Epithelial cell of proximal tubule (primary cell): ENCODE measurements at places on chromosomes 1 and 21.

DNA sequence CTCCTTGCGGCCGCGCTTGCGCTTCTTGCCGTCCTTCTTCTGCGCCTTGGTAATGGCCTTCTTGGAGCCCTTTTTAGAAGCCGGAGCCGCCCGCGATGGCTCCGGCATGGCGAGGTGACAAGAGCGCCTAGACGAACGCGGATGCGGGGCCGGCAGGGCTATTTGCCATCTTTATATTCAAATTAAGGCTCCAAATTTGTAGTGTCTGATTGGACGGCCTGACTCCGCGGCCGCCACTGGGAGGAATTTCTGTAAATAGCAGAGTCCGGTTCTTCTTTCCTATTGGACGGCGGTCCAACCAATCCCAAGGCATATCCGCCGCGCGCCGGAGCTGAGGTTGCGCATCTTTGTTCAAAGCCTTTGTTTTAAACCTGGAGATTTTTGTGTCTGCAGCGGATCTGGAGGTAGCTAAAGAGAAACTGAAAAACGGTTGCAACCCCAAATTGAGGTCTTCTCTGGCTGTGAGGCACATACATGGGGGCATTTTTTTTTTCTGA is 22.6 kb upstream of the RNF187 start:
- DNase-seq, result no peak

GRCh38 chr1:151867765-151868411 is 14.4 kb upstream of the THEM5 start:
- no peak for DNase-seq

- no peak for DNase-seq
These were observed 61.2 kb downstream of the MPZL1 start for GRCh38 chr1:167782946-167783345.

DNA sequence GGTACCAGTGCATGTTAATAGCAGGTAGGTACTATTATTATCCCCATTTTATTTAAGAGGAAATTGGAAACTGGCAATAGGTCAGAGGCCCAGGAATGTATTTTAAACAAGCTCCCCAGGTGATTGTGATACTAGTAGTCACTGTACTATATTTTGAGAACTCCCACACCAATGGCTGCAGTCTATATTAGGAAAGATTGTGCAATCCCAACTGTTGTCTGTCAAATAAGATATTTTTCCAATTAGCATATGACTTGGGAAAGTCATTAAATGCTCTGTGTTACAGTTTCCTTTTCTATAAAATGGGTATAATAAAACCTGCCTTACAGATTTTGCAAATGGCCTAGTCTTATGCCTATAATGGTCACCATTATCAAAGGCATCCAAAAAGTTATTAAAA is 94.2 kb upstream of the DMRTA2 start:
- DNase-seq, result no peak

DNA sequence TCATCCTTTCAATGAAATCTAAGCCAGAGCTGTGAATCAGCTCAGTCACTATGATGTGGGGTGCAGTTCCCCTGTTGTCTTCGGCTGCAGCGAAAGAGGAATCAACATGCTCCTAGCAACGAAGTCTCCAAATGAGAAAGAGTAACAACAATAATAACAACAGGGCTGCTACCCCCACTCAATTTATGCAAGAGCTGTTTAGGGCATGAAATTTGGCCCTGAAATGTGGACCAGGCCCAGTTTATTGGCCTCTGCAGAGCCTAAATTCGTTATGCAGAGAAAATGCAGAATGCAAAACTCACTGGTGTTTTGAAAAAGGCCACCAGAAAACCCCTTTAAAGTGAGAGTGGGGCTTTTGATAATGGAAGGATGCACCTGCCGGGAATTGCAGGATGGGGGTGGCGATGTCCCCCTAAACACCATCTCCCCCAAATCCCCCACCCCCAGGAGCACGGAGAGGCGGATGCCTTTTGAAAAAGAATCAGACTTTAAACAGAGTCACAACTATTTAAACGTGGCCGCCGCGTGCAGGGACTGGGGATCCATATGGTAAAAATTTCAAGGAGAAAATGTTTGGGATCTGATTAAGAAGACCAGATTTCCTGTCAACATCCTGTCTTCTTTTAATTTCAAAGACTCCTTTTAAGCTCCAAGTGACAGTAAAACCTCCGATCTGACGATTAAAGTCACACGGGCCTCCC is 1.9 kb downstream of the RUNX3 start:
- no peak for DNase-seq

DNA sequence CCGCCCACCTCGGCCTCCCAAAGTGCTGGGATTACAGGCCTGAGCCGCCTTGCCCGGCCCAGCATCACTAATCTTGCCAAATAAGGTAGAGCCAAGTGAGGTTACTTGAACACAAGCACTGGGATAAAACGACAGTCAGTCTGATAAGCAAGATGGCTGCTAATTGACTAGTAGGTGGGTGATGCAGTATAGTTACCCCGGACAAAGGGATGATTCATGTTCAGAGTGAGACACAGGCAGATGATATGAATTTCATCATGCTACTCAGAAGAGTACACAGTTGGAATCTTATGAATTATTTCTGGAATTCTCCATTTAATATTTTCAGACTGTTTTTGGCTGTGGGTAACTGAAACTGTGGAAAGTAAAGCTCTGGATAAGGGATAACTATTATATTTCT is 178.4 kb downstream of the USP25 start:
- DNase-seq, result no peak

GRCh38 chr1:58885998-58886397 is 102.2 kb upstream of the JUN start:
- no peak for DNase-seq

- no peak for DNase-seq
These were observed 42.3 kb upstream of the PWP2 start for GRCh38 chr21:44064852-44065403.
